ENCODE measurements at places on chromosomes 1 and 21.
A peak's percentile ranks its signal among the peaks of the same experiment; 100 is the strongest.

DNA sequence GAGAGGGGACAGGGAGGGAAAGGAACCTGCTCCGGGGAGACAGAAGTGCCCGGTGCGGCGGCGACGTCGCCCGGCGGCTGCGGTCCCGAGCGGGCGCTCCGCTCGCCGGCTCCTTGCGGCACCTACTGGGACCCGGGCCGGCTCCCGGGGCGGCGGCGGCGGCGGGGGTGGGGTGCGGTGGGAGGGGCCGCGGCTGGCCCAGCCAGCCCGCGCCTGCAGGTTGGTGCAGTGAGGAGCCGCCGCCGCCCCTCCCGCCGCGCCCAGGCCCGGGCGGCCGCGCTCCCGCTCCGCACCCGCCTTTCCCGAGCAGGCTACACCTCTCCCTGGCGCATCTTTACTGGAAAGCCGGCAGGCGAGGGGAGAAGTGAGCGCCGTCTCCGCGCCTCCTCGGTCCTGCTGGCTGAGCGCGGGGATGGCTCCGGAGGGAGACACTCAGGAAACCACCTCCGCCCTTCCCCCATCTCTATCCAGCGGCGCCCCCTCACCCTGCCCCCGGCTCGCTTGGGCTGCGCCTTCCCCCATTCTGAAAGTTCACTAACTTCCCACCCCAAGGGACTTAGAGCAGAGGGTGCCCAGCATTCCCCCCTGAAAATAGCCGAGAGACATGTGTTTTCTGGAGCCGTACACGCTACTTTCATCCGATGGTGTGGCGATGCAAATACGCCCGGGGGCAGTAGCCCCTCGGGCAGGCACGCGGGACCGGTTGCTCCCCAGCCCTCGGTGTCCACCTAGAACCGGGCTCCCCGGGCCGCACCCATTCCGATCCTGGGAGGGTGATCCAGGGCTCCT, at the start of gene PLD5:
Gene PLD5, minus strand, starts transcription at position 127 of the 789 bp plus-strand sequence.
- no peak for DNase-seq

GRCh38 chr21:34262469-34262845, 101.3 kb upstream of the KCNE2 start:
- DNase-seq = no peak

DNA sequence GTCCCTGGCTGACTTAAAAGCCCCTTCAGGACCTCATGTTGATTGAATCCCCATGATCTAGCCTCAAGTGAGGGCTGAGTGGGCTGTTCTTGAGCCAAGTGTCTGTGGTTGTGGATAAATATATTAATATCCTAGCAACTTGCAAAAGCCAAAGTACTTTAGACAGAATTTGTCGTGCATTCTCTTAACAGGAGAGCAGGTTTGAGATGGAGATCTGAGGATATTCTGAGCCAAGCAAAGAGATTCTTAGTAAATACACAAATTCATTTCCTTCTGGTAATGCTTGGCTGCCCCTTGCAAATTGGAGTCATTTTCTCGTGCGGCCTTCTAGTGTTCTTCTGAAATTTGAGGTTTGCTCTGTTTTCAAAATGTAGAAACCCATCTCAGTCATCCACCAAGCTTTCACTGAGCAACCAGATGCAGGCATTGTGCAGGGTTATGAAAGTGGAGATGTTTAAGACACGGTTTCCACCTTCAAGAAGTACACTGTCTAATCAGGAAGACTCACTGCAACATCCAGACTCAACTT, 242.1 kb upstream of the JUN start:
- peak; percentile 60 for DNase-seq

- peak; percentile 28 for DNase-seq
Observed at GRCh38 chr21:26883768-26884167, 38.6 kb upstream of the ADAMTS1 start.

DNA sequence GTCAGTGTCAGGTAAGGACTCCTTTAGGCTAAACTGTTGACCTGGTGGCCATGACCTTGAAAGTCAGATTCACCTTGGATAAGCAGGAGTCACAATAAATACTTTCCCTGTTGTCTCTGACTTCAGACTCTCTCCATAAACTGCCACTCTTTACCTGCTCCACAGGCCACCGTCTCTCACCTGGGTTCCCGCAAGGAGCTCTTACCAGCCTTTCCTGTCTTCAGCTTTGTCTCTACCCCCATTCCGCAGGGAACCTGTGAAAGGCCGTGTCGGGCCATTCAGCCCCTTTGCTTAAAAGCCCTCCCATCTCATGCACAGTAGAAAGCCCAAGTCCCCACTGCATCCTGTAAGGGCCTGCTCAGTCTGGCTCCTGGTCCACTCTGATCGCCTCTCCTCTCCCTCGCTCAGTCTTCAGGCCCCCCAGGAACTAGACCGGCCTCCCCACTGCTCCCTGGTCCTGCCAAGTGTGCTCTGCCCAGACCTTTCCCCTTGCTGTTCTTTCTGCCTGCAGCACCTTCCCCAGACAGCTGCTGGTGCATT, 79.5 kb downstream of the ACTL8 start:
- DNase-seq = no peak

GRCh38 chr1:63622849-63623566, 29.8 kb downstream of the PGM1 start:
- no peak for DNase-seq

GRCh38 chr1:235313931-235314678, 13.9 kb downstream of the ARID4B start:
- DNase-seq = peak; percentile 36

GRCh38 chr1:38256072-38256471, 209.5 kb upstream of the POU3F1 start:
- no peak for DNase-seq

DNA sequence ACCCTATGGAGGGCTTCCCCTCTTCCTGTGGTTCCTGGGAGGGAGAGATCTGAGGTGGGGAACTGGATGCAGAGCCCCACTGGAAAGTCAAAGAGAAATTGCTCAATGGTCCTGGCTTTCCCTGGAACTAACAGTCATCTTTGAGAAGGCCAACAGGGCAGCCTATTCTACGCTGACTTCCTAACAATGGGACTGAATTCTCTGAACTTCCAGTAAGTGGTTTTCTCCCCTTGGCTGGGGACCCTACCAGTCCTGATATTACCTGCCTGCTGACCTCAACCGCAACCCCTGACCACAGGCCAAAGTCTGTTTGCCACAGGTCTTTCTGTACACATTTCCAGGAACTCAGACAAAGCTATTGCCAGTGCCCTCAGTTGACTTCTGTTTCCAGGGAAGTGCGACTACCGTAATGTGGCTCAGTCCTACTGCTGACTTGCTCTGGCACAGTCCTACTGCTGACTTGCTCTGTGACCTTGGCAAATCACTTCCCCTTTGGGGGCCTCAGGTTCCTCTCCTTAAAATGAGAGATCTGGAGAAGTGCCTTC, 55.3 kb downstream of the C8B start:
- no peak for DNase-seq

DNA sequence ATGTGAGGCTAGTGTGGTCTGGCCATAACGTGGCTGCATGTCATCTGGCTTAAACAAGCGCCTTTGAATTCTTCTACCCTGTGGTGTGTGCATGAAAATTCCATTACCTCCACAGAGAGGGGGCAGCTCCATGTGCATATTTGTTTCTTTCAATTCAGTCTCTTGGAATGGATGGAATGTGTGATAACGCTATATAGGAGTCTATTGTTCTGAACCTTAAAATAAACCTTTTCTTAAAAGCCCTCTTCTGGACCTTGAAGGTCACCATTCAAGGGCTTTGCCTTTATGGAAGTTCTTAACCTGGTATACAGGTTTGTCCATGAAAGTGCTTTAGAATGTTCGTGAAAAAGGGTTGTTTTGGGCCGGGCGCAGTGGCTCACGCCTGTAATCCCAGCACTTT, 118.2 kb upstream of the ADGRL2 start:
- no peak for DNase-seq

GRCh38 chr1:156741481-156741983, 644 bp upstream of the MRPL24 start:
- no peak for DNase-seq

DNA sequence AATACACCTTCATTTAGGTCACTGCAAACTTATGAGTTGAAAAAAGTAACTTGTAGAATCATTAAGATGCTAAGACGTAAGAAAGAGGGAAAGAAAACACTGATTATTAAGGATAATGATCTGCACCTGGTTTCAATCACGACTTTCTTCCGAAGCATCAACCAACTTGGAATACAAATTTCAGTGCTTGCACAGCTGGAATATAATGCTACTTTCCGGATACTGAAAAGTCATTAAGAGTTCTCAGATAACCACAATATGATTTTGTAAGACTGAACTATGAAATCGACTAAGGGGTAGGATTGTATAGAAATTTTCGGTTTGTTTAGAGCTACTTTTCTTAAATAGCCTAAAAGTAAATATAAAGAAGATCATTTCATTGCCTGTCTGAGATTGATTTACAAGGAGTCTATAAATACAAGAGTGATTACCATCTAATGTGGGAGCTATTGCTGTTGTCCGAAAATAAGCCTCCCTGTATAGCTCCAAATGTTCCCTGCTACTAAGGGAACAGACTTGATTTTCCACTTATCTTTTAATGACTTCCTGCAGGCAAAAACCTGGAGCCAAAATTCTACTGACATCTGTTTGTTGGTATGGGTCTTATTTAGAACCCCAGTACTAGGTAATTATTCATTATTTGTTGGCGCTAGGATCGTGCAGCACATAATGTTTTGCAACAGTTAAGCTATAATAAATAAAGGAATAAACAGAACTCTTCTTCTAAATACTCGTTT, 673.3 kb downstream of the KCNT2 start:
- DNase-seq = peak; percentile 4

GRCh38 chr1:203104789-203105390, 19.1 kb upstream of the MYOG start:
- DNase-seq = no peak

DNA sequence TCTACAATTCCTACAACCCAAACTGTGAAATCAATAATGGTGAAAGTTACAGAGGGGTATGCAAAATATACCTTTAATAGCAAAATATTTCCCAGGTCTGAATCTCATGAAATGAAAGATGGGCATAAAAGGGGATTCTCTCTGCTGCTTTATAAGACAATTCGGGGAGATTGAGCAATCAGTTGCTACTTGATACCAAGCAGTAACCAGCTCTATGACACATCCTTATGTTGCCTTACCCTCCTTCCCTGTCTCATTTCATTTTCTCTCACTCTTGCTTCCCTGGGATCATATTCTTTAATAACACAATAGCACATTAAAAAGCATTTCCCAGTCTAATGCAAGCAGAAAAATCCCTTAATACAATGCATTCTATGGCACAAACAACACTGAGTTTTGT, 29.0 kb downstream of the ZSWIM5 start:
- DNase-seq = no peak

DNA sequence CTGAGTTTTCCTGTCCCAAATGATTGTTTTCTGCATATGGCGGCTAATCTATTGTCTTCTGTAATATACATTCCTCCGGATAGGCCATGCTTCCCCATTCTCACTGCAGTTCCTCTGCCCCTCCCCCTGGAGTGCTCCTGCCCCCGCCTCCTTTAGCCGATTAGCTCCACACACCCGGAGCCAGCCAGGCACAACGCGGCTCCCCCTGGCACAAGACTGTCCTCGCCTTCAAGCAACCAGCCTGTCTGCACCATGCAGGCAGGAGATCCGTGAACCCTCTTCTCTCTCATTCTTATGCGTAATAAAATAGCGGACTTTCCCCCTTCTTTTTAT, 18.0 kb downstream of the SERTAD4 start:
- DNase-seq = peak; percentile 42

- no peak for DNase-seq
Observed at GRCh38 chr1:11331945-11332546, 59.0 kb downstream of the UBIAD1 start.

DNA sequence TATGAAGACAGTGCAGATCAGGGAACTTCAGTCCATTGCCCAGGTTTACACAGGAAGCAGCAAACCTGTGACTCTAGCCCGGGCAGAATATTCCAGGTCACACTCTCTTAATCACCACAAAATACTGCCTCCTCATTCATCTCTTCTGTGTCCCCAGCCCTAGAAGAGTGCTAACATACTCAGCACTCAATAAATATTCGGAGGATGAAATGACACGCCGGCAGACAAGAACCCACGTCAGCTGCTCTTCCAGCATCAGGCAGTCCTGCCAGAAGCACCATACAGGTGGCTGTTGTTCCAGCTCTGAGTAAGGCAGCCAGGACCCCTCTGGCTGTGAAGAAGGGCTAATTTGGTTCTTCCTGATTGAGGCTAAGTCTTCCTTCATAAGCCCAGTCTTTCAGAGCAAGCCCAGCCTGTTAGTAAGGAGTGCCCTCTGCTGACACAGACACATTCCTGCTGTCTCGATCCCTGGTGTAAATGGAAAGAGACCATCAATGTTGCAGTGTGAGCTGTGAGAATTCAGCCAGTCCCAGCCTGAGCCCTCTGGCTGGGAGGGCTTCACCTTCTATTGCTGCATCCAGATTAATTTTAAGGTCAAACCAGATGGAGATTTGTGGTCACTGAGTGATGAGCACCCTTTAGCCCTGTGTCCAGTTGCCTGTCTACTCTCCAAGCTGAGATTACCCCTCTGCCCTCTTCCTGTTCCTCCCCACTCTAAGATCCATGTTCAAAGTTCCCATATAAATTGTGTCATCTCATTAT, 45.0 kb upstream of the KIRREL1 start:
- DNase-seq = peak; percentile 20

DNA sequence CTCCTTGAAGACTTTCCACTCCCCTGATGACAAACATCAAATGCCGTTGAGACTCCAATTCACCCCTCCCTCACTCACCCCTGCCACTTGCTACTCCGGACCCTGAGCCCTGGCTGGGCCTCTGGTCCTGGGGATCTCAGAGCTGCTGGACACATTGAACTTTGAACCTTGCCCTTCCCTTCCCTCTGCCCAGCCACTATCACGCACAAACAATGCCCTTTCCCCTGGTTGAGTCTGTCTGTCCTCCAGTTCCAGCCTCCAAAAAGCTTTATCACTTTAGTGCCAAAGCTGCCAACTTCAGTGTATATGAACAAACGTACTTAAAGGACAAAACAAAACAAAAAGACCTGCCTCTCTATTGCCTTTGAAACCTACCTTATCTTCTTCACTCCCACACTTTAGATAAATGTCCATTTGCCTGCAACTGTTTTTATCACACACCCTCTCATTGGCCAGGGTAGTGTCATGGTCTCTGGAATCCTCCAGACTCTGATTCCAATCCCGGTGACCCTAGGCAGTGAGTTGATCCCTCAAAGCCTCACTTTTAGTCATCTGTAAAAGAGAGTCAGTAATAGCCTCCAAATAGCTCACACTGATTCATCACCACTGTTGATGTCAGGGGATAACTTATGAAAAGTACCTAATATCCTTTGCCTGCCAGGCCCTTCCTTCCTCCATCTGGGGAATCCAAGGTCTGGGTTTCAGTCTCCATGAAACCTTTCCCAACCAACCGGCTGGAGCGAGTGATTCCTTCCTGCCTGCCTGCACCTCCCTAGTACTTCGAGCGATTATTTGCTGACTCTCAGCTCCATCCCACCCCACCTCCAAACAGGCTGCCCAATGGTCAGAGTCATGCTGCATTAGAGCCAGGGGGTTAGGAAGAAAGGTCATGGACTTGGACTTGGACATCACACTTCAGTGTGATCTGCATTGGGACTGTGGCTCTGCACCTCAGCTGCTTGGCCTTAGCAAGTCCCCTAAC, 15.9 kb upstream of the SPOCD1 start:
- peak; percentile 42 for DNase-seq

DNA sequence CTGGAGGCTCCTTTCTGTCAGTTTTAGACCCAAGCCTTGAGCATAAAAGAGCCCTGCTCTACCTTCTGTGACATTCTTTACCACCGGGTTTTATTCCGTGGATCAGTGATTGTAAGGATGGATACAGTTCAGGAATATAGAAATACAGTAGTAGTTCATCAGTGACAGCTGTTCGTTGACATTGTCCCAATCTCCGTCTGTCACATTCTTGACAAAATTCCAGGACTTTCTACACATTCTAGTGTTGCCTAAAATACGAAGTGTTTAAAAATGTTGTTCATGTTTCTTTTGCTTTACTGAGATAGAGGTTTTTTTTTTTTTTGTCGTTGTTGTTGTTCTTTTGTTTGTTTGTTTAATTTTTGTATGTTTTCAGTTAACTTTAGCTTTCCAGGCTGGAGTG, 29.9 kb downstream of the MAP10 start:
- no peak for DNase-seq

All from mesenchymal stem cell (in vitro differentiated cells and primary cell).